ENCODE measurements at places on chromosomes 2 and 18. TPM values are rescaled to one million over a fixed set of nuclear protein-coding genes. Genes with fewer than 3 reads are reported as not detected.
A peak's percentile ranks its signal among the peaks of the same experiment; 100 is the strongest.

DNA sequence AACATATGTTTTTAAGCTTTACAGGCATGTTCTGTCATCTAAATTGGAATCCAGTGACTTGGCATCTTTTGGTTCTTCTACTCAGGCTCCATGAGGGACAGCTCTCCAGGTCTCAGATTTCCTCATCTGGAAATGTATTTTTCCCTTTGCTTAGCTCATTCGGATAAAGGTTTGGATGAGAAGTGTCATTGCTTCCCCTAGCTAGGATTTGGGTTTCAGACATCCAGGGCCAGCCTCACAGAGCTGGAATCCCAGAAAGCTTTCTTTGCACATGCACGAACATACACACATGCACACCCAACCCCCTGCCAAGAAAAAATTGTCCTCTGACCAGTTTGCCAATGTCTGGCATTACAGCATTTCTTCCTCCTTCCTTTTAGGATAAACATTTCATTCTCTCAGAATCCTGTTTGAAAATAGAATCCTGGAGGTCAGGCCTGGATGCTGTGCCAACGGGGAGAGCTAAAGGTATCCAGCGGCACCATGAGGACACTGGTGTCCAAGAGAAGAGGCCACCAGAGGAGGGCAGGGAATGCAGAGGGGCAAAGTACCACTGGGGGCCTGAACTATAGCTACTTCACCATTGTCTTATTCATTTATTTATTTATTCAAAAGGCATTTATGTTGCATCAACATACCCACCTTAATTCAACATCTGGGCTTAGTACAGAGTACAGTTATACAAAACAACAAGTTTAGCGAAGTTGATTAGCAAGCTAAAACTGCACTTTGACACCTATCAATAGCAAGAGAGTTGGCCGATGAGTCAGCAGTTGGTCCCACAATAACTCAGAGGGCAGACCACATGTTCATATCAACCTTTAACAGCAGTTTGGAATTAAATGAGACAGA is 97.9 kb upstream of the ATL2 start:
- H3K27me3 ChIP-seq, result peaks cover 45% of the 10 kb centered on the region
- H3K36me3 ChIP-seq, result no peaks in the 10 kb centered on the region
- no peak for DNase-seq
- no peak overlapping the region for H3K27ac ChIP-seq
- no peaks in the 10 kb centered on the region for H3K4me1 ChIP-seq

GRCh38 chr2:168731002-168731401 is 71.4 kb upstream of the NOSTRIN start:
- H3K36me3 ChIP-seq, result no peaks in the 10 kb centered on the region
- DNase-seq, result no peak
- no peaks in the 10 kb centered on the region for H3K4me1 ChIP-seq
- no peaks in the 10 kb centered on the region for H3K27me3 ChIP-seq
- no peak overlapping the region for H3K4me3 ChIP-seq

DNA sequence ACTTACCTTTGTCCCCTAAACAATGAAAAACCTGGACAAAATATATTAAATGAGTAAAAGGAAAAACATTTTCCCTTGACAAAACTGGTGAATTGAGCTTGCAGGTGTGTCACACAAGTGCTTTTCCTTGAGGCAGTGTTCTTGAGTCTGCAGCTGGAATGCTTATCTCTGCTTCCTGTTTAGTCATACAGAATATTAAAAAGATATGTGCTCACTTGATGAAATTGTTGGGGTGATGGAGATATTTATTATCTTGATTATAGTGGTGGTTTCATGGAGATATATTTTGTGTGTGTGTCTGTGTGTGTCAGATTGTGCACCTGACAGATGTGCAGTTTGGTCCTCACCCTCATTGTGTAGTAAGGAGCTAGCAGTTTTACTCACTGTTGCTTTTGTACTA is 3.3 kb downstream of the TAF1B start:
- no peak overlapping the region for H3K4me3 ChIP-seq
- H3K27me3 ChIP-seq, result no peaks in the 10 kb centered on the region
- peaks cover 31% of the 10 kb centered on the region for H3K4me1 ChIP-seq
- DNase-seq, result peak; percentile 48
- H3K27ac ChIP-seq, result no peak overlapping the region
- H3K36me3 ChIP-seq, result peaks cover 30% of the 10 kb centered on the region

- peaks cover 26% of the 10 kb centered on the region for H3K27me3 ChIP-seq
- no peak overlapping the region for H3K27ac ChIP-seq
- H3K4me3 ChIP-seq, result peak overlapping the region; percentile 37
- H3K4me1 ChIP-seq, result peaks cover 11% of the 10 kb centered on the region
- no peaks in the 10 kb centered on the region for H3K36me3 ChIP-seq
- peak; percentile 89 for DNase-seq
These were observed 27.0 kb upstream of the MGAT4A start for GRCh38 chr2:98757904-98758421.

FSHR gene
- 0.29 TPM for total RNA-seq

GRCh38 chr2:236008006-236008405 is 160.2 kb downstream of the GBX2 start:
- DNase-seq, result no peak
- H3K36me3 ChIP-seq, result no peaks in the 10 kb centered on the region
- no peak overlapping the region for H3K27ac ChIP-seq

GORASP2 gene
- total RNA-seq, result 51.8 TPM

REG1B gene
- total RNA-seq, result not detected
